ENCODE measurements at places on chromosomes 2 and 18.

GRCh38 chr2:190405995-190406394, 2.2 kb upstream of the MFSD6 start:
- no peak overlapping the region for H3K4me3 ChIP-seq
- no peak for DNase-seq
- no peaks in the 10 kb centered on the region for H3K36me3 ChIP-seq
- peaks cover 20% of the 10 kb centered on the region for H3K4me1 ChIP-seq
- H3K27ac ChIP-seq: no peak overlapping the region

DNA sequence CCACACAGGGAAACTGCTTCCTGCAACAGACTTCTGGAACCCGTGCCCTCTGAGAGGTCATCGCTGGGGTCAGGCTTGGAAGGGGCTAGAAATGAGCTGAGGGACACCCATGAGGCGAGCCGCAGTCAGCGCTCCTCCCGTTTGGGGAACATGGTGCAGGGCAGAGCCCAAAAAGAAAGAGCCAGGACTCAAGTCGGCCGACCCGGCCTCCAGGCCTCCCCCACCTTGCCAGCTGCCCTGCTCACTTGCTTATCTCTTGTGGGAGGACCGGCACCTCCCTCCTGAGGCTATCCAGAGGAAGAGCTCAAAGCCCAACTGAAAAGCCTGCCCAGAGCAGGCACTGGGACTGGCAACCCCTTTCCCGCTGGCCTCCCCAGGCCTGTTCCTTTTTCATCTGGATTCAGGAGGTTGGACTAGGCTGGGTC, 43.6 kb downstream of the SCTR start:
- H3K27me3 ChIP-seq: peaks cover 30% of the 10 kb centered on the region
- no peaks in the 10 kb centered on the region for H3K36me3 ChIP-seq
- H3K4me3 ChIP-seq: no peak overlapping the region
- DNase-seq: no peak
- no peaks in the 10 kb centered on the region for H3K4me1 ChIP-seq

DNA sequence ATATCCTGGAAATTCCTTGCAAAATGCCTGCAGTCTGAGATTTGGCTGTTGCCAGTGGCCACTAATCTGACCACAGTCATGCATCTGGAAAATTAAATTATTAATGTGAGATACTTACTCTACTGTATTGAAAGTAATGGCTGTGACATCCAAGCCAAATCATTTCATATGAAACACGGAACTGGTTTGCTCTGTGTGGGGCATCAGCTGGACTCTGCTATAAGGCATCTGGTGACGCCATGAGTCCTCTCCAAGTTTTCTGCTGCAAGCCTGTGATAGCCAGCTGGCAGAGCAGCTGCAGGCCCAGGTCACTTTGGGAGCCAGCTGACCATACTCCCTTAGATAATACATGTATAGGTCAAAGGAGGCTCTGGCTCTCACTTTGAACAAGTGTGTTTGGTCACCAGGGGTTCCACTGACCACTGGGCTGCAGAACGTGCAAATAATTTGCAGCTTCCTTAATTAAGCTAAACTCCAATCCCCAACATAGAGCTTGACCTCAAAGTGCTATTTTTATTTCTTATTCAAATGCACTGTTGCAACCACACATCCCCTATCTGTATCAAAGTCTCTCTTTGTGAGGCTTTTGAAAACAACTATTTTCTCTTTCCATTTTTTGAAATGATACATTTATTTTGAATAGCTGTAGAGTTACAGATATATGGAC, 152.9 kb downstream of the NCKAP5 start:
- H3K4me1 ChIP-seq: no peaks in the 10 kb centered on the region
- H3K27ac ChIP-seq: no peak overlapping the region
- no peak for DNase-seq
- no peaks in the 10 kb centered on the region for H3K36me3 ChIP-seq
- no peak overlapping the region for H3K4me3 ChIP-seq

DNA sequence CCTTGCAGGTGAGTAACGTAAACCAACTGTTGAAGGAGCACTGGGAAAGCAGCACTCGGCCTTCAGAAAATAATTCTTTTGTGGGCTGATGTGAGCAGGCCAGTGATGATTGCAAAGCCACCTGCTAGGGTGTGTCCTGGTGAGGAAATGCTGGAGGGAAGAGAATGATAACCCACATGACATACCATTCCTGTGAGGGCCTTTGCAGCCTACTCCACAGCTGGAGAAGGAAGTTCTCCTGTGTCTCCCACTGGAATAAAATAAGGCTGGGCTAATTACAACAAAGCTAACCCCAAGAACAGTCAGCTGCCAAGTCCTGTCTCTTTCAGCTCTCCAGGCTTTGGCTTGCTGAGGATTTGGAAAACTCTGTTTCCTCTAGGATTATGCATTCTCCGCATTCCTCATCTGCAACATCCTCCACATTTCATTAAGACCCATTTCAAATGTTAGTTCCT, 16.7 kb upstream of the DSG1 start:
- H3K27ac ChIP-seq: no peak overlapping the region
- H3K4me1 ChIP-seq: no peaks in the 10 kb centered on the region

- no peaks in the 10 kb centered on the region for H3K36me3 ChIP-seq
- H3K27ac ChIP-seq: no peak overlapping the region
- DNase-seq: no peak
- peaks cover 6% of the 10 kb centered on the region for H3K27me3 ChIP-seq
Observed at GRCh38 chr18:69580107-69580506, 179.4 kb downstream of the DOK6 start.
